NCI-H2227 treated with DMSO at 0.1 percent for 48 hours (cell line): ENCODE measurements at places on chromosomes 5 and 9.

- peak; percentile 24 for DNase-seq
These were observed 354.1 kb upstream of the RFX3 start for GRCh38 chr9:3879726-3880505.

DNA sequence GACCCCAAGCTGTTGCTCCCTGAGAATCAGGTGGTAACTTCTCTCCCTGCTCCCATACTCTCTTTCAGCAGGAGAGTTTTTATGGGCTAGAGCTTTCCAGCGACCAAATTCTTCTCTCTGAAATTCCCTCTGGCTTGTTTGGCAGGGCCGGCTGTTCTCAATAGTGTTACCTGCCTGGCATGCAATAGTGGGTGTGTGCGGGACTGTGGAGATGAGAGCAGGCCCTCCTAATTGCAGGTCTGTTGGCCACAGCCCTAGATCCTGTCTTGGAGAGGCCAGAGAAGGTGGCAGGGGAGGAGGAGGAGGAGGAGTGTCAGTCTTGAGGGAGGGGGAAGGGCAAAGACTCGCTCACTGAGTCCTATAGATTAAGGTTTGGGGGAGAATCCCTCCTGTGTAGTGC lies 29.5 kb downstream of the AQP7 start:
- DNase-seq: no peak

DNA sequence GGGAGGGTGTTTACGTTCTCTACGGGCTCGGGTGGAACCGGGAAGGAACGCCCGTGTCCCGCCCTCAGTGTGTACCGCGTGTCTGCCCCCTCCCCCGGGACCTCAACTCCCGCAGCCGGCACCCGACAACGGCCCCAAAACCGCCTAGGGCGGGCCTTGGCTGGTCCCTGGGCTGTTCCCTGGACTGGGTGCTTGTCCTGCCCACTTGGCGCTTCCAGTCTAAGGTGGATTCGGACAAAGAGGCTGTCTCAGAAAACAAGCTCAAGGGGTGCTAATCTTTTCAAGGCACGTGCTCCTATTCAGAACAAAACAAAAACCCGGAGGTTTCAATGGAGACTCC lies 379 bp upstream of the CLK4 start:
- peak; percentile 57 for DNase-seq

DNA sequence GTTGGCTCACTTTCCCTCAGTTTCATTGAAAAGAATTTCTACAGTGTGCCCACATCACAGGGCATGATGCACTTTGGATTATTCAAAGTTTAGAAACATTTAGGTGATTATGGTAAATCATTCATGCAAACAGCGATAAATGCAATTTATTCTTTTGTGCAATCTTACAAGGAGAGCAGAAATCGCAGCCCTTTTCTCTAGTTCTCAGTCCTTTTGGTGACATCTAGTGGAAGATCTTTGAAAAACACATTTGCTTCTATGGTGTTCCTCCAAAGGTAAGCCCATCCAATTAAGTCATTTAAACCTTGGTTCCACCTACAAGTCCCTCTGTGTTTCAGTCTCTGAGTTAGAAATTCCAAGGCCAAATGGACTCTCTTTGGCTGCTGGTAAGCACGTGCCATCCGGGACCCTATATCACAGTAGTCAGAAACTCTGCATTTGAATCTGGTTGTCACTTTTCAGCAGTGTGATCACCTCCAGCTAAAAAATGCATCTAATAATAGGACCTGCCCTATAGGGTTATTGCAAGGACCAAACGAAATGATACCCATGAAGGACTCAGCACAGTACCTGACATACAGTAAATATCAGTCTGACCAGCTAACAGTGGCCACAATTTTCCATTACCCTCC lies 66.4 kb downstream of the MACROH2A1 start:
- no peak for DNase-seq

DNA sequence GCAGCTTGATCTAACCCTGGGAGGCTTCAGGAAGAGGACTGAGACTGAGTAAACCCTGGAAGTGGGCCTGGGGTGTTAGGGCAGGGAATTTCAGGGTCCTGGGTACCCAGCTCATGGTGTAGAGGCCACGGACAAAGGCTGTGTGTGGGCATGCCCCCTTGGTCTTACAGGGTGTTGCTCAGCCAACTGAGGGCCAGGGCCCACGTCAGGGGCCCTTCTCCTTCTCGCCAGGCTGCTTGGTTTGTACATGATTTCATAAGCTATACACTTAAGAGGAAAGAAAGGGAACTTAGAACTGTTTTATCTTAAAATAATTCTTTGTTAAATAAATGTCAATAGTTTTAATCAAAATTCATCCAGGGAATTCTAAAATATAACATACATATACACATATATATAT lies 95.4 kb downstream of the TLE4 start:
- DNase-seq: no peak

DNA sequence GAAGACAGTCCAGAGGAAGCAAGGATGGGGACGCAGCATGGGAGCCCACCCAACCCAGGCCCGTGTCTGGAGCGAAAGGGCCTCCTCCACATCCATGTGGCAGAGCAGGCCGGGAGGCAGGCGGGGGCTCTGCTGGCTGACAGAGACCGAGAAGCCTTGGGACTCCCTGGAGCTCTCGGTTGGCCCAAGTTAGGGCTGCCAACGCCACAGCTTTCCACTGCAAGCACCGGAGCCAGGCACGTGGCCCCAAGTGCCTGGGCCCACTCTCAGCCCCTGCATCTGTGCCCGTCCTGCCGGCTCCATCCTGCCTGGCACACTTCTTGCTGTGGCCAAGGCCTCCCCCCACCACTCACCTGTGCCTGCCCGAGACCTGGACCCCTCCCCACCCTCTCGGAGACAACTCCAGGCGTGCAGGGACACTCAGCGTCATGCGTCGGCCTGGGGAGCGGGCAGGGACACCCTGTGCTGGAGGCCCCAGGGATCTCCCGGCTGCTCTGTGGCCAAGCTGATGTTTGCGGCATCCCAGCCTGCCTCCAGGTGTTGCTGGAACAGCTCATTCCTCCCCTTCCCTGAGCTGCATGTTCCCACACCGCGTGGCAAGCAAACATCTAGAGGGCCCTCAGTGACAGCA lies 31.5 kb downstream of the SLC6A3 start:
- DNase-seq: no peak

- DNase-seq: no peak
These were observed 57.9 kb downstream of the PBX3 start for GRCh38 chr9:125805057-125805456.
